ENCODE measurements at places on chromosomes 1 and 21.

DNA sequence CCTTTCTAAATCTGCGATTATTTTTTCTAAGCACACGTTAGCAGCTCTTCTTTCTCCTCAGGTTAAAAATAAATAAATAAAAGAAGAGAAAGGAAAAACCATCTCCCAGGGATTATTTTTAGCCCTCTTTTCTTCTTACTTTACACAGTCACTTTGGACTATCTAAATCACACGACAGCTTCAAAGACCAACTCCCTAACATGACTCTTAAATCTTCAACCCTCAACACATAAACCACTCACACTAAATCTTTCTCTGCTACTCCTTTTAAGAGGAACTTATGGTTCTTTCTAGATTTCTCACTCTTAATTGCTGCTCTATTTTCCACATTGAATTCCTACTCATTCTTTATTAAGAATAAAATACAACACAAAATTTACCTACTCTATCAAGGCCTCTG lies 1095.0 kb upstream of the B3GALT2 start:
- DNase-seq = no peak

DNA sequence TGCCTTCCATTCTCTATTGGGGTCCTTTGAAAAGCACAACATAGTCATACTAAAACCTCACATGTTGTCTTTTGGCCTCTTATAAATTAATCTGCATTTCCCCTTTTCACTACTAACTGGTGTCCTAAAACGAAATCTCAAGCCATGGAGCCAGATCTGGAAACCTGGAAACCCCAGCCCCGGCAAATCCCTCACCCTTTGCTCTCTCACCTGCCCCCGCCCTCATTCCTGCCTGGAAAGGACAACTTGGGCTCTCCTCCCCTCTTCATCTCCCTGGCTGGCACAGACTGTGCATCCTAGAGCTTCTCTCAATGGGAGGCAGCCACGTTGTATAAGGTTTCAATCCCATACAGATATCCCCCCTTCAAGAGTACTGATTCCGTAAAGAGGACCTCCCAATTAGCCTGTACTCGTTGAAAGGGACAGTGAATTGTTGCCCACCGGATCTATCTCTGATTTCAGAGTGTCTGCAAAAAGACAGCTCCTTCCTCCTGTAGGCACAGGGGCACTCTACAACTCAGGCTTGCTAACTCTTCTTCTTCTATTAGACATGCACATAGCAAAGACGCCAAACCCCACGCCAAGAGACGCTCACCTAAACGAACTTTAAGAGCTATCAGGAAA lies 1.4 kb downstream of the DUSP10 start:
- no peak for DNase-seq

GRCh38 chr1:82073659-82074058 lies 272.9 kb downstream of the ADGRL2 start:
- DNase-seq = no peak

DNA sequence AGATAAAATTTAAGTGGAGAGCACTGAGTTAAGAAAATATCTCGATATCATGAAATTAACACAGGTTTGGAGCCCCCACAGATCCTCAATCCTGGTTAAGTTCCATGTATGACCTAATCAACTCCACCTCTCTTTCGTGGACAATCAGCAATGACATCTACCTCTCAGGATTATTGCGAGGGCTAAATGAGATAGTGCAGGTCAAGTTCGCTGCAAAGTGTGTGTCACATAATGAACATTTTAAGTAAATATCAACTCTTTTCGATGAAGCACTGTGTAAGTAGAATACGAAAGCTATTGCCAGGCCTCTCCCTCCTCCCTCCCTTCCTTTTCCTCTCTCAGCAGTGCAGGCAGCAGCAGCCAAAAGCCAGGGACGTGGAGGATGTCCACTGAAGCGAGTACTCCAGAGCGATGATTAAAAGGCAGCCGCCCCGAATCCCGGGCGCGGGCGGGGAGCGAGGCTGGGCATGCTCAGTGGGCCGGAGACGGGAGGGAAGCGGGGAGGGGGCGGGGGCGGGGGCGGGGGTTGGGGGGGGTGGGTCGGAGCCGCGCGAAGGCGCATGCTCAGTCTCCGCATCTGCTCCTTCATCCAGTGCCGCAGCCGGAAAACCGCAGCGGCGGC lies at the start of gene CAMSAP2:
Gene CAMSAP2 (plus strand): TSS at position 567 of the 622 bp plus-strand sequence. CDS start 935 bp downstream, outside the sequence.
- peak; percentile 66 for DNase-seq

- peak; percentile 47 for DNase-seq
Measured at GRCh38 chr1:223702735-223703667, 9.3 kb upstream of the CAPN2 start.

DNA sequence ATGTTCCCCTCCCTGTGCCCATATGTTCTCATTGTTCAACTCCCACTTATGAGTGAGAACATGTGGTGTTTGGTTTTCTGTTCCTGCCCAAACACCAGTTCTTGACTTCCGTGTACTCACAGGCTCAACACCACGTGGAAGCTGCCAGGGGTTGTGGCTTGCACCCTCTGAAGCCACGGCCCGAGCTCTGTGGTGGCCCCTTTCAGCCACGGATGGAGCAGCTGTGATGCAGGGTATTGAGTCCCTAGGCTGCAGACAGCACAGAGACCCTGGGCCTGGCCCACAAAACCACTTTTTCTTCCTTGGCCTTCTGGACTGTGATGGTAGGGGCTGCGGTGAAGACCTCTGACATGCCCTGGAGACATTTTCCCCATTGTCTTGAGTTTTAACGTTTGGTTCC lies 111.6 kb downstream of the SYT14 start:
- DNase-seq = no peak

- no peak for DNase-seq
Measured at GRCh38 chr1:19179597-19180264, 30.3 kb downstream of the UBR4 start.

GRCh38 chr1:101902199-101902598 lies 94.5 kb downstream of the OLFM3 start:
- DNase-seq = no peak

GRCh38 chr1:18182398-18183160 lies 75.0 kb downstream of the IGSF21 start:
- DNase-seq = peak; percentile 82

- no peak for DNase-seq
Measured at GRCh38 chr1:41315146-41315822, 46.0 kb upstream of the FOXO6 start.

- peak; percentile 30 for DNase-seq
Measured at GRCh38 chr1:77313491-77313890, 31.7 kb downstream of the AK5 start.

GRCh38 chr1:10379676-10380075 lies 19.2 kb upstream of the PGD start:
- no peak for DNase-seq

DNA sequence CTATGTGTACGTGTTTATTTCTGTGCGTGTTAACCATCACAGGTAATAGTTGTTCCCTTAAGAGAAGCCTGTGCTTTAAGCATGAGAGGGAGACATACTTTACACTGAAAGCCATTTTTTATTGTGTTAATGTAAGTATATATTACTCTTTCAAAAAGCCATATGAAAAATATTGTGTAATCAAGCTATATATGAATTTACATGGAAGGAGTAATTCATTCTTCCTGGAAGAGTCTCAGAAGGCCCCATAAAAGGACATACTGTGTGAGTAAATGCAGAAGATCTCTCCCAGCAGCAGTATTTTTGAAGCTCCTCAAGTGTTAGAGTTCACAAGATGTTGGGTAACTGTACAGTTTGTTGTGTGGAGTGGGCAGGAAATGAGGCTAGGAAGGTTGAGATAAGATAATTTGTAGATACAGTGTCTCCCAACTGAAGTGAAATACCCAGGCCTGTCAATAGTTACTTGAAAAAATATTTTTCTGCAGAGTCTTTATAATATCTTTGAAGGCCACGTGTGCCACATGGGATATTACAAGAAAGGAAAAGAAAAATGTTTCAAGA lies 138.3 kb downstream of the PTGER3 start:
- DNase-seq = no peak

- DNase-seq = no peak
Measured at GRCh38 chr1:221695301-221695700, 46.6 kb downstream of the DUSP10 start.

DNA sequence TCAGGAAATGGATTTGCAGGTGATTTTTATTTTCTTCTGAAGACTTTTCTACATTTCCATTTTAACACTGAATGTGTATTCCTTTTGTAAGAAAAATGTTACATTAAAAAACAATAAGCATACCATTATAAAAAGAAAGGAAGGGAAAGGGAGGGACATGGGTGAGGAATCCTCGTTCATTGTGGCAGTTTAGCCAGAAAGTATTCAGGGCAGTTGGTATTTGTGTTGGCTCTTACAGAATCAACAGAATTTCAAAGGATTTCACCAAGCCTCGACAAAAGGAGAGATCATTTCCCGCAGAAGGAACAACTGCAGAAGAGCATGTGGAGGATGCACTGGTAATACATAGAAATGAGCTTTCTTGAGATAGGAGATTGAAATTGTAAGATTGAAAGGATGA lies 35.0 kb downstream of the PLD5 start:
- DNase-seq = no peak

GRCh38 chr1:155861896-155862295 lies 2.5 kb downstream of the SYT11 start:
- no peak for DNase-seq

DNA sequence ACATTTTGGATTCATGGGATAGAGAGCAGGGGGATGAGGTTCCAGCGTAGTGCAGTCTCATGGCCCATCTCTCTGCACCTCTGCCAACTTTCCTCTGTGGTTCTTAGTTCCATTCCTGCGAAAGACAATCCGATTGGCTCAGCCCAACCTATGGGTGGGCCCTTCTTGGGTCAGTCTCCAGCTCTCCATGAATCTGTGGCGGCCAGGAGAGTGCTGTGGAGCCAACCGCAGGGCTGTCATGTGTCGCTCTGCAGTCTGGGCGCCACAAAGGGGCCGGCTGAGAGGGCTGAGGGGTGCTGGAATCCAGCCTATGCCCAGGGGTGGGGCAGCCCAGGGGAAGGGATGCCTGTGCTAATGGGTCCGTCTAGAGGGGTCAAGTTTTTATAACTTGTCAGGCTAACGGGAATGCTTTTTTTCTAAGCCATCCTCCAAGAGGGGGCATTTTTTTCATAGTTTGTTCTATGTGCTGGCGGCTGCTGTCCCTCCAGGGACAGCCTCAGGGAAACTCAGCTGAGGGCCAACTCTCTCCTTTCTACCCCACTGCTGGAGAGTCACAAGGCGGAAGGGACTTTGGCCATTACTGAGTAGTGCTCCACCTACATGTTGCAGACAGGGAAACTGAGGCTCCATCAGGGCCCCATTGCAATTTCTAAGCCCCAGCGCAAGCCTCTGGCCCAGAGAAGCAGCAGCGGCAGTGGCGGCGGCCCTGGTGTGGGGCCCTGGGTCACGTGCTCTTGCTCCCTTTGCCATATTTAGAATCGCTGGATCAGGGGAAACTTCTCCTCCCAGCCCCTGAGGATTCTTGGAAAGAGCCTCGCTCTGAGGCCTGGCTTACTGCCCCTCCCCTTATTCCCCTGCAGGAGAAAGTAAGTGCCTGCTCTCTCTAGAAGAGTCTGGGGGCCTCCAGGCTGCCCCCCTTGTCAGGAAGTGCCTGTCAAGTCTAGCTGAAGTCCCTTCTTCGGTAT lies 23.4 kb downstream of the KCNQ4 start:
- DNase-seq = no peak

GRCh38 chr1:99173282-99173681 lies 91.0 kb upstream of the PLPPR4 start:
- DNase-seq = no peak

- DNase-seq = peak; percentile 77
Measured at GRCh38 chr1:224182866-224183590, at the start of gene DEGS1. DEGS1 (plus strand) TSS chr1:224183240; CDS start chr1:224183337, 97 bp downstream.

GRCh38 chr1:5985250-5985649 lies 7.0 kb downstream of the NPHP4 start:
- DNase-seq = no peak

DNA sequence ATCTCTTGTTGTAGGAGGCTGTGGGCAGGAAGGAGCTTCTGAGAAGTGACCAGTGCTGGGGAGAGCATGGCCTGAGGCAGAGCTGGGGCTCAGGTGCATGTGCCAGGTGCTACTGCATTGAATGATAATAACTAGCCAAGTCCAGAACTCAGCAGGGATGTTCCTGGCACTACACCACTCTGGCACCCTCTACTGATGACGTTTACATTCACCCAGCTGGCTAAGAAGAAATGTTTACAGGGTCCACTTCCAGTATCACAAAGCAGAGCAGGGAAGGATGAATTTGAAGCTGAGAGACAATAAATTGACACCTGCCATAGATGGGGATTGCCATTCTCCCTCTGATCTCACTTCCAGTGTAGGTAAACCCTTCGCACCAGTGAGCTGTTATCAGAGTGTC lies 411.8 kb downstream of the SETD4 start:
- DNase-seq = no peak

- DNase-seq = no peak
Measured at GRCh38 chr1:79819140-79819539, 812.6 kb upstream of the ADGRL4 start.

- no peak for DNase-seq
Measured at GRCh38 chr1:92536211-92536979, 49.7 kb upstream of the GFI1 start.

- DNase-seq = no peak
Measured at GRCh38 chr1:59484096-59484495, 187.2 kb downstream of the FGGY start.

- DNase-seq = no peak
Measured at GRCh38 chr1:156494309-156494895, 6.2 kb downstream of the MEF2D start.
